ENCODE measurements at places on chromosomes 5 and 9.

GRCh38 chr9:264231-264630 is 49.6 kb downstream of the DOCK8 start:
- no peak for DNase-seq

DNA sequence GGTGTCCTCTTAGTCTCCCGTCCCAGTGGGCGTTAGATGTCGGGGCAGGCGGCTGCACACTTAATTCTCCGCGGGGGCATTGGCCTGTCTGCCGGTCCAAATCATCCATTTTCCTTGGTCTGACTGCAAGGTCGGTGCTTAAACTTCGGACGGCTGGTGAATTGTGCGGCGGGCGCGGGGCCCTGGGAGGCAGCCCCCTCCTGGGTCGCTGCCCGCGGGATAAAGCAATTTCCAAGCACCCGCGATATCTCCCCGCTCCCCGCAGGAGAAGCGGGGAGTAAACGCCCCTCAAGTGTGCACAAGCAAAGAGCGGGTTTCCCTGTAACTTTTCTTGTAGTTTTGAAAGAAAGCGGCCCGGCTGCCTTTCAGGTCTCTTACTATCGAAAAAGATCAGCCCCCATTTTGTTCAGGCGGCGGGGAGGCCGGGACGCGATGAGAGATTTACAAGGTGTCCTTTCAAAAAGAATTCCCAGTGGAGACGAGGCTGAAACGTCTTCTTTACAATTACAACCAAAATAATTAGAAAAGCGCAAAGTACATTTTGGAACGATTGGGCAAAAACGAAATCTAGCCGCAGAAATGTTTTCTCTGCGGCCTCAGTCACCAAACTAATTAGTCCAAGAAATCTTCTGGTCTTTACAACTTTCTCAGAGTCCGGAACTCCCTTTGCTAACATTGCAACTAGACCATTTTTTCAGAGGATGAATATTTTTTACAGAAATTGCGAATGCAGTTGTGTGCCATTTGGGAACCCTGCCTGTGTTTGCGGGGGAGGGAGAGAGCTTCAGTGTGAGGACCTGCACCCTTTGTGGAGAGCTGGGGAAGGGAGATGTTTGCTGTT is 1.8 kb downstream of the IRX1 start:
- no peak for DNase-seq

DNA sequence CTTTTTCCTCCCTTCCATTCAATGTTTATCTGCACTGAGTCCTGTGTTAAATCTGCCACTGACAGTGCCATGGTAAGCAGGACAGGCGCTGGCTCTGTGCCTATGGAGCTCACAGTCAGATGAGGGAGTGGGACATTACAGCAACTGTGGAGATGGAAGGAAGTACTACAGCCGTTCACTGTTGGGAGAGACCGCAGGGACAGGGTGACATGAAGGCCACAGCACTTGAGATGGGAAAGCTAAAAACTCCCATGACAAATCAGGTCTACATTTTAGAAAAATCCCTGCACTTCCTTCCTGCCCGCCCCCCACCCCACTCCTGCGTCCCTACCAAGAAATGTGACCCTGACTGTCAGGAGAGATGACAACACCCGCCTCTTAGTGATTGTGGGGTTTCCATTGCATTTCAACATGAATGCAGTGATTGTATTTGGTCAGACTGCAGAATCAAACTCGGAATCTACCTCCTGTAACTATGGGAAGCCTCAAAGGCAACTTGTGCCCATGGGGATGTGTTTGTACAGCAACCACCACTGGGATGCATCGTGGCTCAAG is 56.4 kb downstream of the GTF3C4 start:
- no peak for DNase-seq

DNA sequence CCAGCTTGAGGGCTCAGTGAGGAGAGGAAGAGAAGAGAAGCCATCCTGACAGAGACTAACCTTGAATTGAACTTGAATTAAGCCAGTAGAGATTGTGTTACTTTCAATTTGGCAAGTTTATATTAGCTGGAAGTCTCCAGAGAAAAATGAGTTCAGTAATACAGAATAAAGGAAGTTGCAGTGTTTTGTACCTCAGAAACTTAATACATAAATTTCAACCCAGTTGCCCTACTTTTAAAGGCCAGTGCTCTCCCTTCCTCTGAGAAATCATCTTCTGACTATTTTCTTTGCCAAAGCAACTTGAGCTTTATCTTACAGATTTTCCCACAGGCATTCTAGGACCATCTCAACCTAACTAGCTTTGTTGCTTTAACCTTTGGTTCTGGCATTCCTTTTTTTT is 231.0 kb upstream of the GAS1 start:
- no peak for DNase-seq

DNA sequence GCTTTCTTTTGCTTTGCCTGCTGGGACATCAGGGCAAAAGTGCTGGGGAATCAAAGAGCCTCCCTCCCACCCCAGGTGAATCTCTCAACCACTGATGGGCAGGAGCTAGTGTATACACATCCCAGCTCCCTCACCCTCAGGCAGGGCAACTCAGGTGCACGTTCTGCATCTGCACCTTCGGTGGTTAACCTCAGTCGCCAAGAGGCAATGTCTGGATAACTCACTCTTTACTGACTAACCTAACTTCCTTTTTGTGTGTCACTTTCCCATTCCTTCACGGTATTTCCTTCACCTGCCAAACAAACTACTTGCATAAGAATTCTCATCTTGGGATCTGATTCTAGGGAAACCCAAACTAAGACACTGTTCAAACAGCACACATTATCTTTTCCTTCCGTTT is 26.3 kb downstream of the CNTFR start:
- DNase-seq = no peak

- peak; percentile 31 for DNase-seq
These were observed 191.5 kb downstream of the ROR2 start for GRCh38 chr9:91758491-91758981.

DNA sequence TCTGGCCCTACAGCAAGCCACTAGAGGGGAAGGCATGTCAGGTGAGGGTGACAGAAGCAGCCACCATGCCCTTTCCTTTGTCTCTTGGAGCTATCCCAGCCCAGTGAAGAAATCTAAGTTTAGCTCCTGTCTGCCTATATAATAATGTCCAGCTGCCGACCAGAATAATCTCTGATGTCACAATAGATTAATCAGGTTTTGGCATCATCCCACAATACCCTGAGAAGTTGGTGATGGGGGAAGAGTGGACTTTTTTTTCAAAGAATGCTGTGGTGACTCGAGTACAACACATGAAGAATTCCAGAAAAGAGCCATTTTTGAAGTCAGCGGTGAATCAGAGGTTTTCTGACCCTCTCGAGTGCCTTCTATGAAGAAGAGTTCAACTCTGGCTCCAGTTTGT is 1.7 kb upstream of the TSLP start:
- peak; percentile 5 for DNase-seq

DNA sequence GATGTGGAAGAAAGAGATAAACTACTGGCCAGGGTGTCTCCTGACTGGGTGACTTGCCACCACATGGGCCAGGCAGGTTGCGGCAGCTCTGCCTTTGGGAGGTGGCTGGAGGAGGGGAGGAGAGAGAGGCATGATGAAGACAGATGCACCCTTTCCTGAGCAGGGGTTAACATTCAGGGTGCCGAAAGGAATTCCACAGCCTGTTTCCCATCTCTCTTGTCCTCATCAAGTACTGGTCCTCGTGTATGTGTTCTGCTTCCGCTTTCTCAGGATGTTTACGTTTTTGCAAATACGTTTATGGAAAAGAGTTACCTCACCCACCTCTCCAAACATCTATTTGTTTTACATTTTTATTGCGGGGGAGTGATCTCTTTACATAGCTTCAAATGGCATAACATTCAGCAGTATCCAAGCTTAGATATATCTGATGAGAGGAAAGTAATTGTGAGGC is 73.4 kb downstream of the C9orf85 start:
- DNase-seq = no peak

DNA sequence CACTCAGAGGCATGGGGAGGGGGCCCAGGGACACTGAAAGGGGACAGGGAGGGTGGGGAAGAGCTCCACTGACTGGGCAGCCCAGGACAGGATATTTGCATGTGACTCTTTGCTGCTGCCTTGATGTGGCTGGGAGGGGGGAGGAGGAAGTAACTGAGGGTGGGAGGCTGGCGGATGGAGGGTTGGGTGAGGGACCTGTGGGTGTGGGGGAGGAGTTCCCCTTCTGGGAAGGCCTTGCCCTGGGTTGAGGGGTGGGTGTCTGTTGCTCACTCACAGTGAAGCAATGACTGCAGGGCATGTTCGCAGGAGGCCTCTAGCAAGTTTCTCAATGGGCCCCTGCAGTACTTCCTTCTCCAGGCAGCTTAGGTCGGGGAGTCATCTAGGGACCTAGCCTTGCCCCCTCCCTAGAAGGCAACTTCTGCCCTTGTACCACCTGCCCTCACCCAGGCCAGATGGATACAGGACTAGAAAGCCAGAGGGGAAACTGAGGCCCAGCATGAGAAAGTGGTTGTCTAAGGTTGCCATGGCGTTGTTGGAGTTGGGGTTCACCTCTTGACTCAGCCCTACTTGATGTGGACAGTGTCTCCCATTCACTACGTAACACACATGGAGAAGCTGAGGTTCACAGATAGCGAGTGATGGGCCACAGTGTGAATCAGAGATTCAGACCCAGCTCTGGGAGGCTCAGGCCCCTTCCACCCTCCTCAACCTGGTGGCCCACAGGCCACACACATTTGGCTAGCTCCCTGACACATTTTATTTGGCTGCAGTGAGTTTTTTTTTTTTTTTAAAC is 3.0 kb downstream of the GRK6 start:
- no peak for DNase-seq

DNA sequence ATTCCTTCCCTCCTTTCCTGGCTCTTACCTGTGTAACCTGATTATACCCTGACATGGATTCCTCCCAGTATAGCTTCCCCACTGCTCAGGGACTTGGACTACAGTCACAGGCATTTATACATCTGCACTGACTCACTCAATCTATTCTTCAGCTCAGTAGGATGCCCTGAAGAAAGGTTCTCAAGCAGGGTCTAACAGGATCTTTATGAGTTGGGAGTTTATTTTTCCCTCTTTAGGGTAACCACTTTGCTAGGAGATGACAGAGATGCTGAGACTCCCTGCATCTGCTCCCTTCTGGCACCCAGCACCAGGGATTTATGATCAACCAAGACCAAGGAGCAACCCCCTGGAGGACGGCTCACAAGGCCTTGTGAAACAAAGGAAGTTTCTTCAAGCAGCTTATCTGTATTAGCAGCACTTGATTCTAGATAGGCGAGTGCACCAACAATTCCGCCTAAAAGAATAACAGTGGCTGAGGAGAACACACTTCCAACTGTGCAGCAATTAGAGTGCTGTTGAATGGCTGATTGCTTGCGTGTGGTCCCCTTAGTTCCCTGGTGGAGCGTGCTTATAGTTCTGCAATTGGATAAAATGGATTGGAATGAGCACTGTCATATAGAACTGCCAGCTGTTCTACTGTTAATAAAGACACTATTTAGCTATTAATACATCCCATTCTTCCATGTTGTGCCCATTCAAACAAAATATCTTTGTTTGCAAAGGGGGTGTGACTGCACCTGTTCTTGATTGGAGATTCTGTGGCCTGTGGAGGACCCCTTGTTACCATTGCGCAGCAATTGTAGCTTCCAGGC is 482.6 kb downstream of the ZNF608 start:
- DNase-seq = no peak

DNA sequence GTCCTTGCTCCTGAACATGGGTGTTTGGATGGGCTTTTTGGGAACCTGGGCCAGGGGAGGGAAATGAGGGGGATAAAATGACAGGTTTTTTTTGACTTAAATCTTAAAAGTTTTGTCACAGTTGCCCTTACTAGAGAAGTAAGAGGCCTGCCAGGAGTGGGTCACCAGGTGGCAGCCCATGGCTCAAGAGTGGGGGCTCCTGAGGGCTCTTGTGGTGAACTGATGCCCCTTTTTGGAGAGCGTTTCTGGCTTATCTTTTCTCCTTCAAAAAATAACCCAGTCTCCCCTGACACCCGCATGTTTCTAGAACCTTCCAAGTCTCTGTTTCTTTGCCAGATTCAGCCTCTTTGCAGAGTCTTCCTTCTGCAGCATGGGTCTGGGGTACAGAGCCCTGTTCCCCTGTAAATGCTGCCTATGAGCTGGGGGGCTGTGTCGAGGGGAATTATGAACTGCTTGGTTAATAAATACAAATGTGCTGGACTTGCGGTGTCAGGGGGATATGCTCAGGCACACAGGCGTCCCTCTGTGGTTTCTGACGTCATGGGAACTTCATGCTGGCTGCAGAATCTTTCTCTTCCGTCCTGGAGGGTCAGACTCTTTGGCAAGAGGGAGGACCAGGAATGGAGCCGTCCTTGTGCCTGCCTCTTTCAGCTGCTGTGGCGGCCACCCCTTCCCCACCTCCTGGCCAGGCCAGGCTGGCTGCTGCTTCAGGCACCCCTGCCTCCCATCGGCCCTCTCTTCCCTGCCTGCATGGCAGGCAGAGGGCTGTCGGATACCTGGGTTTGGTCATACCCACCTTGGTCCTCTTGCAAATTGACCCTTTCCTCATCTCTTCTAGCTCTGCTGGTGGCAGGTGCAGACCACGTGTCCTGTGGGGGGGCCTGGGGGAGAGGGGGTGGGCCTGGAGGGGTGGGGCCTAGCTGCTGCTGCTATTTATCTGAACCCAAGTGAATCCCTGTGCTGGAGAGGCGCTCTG is 30.1 kb downstream of the PTPA start:
- peak; percentile 89 for DNase-seq

DNA sequence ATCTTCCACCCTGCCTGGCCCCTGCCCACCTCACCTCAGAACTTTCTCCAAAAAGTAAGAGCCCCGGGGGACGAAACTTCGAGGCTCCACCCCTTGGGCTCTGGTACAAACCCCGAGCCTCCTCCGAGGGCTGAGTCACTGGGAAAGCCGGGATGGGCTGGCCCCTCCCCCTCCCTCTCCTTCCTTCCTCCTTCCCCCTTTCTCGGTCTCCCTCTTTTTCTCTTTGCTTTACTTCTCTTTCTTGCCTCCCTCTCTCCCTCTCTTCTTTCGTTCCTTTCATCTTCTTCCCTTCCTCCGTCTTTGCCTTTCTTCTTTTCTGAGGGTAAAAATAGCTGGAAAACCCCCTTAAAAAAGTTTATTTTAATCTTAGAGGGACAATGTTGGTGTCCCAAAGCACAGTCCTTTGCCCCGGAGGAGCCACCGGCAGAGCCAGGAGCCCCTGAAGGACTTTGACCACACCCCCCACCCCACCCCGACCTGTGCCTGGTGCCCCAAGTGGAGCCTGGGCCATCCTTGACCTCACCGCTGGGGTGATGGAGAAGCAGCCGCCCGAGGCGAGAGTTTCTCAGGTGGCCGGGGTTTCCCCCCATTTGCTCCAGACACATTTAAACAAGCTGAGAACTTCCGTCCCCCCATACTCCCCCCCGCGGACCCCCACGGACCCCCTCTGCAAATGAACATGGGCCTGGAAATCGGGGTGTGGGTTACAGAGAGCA is 5.7 kb upstream of the NOTCH1 start:
- peak; percentile 76 for DNase-seq

DNA sequence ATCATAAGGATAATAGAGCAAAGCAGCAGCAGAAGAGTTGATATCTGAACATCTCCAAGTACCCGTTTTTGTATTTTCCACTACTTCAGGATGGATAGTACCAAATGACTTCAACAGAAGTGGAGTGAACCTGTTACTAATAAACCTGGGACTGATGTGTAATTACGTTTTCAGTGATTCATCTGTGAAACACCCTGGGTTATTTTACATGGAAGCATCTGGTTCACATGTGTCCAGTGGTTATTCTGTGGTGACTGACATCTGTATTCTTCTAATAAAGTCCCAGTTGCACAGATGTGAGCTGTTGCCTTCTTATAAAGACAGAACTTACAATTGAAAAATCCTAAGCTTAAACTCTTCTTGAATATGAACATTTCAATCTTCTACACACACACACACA is 139.7 kb upstream of the VCAN start:
- DNase-seq = no peak

GRCh38 chr9:121901616-121902015 is 191.5 kb downstream of the TTLL11 start:
- DNase-seq = no peak

Data from HT1080 (cell line).